ENCODE measurements at places on chromosomes 6 and 20.

GRCh38 chr20:45997187-45997586, 11.5 kb upstream of the MMP9 start:
- no peak for DNase-seq

GRCh38 chr6:40923326-40923725, 115.7 kb downstream of the UNC5CL start:
- DNase-seq = no peak

GRCh38 chr6:137722749-137723272, 144.2 kb upstream of the TNFAIP3 start:
- DNase-seq = no peak

GRCh38 chr6:144434308-144434990, 149.3 kb downstream of the UTRN start:
- no peak for DNase-seq

- no peak for DNase-seq
Observed at GRCh38 chr6:5499644-5500306, 238.5 kb downstream of the FARS2 start.

- DNase-seq = no peak
Observed at GRCh38 chr6:133432021-133432989, 191.1 kb downstream of the EYA4 start.

- DNase-seq = no peak
Observed at GRCh38 chr6:110671447-110671846, 143.8 kb downstream of the CDK19 start.

GRCh38 chr6:89330910-89331309, 15.8 kb upstream of the GABRR2 start:
- no peak for DNase-seq

- no peak for DNase-seq
Observed at GRCh38 chr6:127635091-127635490, 58.1 kb downstream of the C6orf58 start.

GRCh38 chr20:44068316-44069201, 118.4 kb downstream of the JPH2 start:
- DNase-seq = no peak

DNA sequence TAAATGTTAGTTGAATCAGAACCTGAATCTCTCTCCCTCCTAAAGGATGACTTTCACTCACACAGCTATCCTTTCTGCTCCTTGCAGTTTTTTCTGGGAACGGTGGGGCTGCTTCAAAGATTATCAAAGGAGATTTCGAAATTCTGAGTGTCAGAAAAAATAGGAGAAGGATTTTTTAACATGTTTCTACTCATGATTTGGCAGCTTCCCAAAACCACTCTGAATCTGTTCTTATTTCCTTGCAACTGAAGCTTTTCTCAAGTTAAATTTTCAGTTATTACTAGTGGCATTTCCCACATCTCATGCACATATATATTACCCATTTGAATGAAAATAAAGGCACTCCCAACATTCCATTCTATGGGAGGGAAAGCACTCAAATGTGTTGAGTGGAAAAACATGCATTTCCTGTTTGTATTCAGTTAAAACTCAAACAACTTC, 123.6 kb downstream of the LCA5 start:
- no peak for DNase-seq

DNA sequence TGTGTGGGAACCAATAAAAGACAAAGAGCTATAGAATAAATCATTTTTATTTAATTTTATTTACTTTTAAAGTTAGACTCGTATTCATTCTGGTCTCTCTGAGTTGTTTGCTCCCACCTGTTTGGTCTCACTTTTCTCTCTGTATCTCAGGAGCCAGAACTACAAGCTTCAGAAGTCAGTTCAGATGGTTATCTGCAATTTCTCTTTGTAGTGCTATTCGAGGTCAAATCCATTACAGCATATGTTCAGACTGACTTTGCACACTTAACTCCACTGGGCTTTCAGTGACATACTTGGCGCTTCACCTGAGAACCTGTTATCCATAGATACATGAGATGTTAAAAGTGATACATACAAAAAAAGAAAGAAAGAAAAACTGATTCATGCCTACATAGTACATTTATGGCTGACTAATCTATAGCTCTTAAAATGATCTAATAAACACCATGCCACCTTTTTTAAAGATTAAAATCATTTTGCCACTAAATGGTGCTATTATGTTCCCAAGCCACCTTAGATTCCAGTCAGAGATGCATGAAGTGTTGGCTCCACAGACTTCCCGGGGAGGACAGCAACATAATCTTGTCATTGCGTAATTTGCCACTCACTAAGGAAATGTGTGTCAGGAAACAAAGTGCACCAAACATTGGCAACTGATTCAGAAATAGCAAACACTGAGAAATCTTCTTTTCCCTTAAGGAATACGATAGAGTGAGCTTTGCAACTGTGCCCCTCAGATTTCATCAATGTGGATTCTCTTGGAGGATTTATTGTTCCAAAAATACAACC, 396.7 kb downstream of the HACE1 start:
- DNase-seq = no peak

DNA sequence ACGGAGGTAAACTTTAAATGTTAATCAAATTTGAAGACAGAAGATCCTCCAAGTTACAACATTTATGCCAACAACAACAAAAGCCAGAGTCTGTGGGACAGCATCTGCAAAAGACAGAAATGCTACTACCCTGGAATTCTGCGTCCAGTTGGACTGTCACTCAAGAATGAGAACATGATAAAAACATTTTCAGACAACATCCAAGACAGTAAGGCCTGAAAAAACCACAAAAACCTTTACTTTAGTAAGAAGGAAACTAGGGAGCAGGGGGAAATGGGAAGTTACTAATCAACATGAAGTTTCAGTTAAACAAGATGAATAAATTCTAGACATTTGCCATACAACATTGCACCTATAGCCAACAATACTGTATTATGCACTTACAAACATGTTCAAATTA, 77.6 kb downstream of the MLIP start:
- DNase-seq = no peak

DNA sequence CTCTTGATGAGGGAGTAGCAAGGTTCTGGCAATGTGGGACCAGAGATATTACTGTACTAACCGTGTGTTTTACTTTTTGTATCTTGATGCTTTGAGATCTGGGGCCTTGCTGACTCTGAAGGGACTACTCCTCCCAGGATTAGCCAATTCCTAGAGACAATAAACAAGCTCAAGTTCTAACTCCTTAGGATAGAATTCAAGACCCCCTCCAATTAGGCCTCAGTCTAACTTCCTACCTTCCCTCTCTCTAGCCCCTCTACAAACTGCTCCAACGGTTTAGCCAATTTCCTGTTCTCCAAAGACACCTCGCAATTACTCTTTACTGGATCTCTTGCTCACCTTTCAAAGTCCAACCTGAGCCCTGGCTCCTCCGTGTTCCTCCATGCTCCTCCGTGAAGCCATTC, 158.7 kb upstream of the JARID2 start:
- DNase-seq = no peak

DNA sequence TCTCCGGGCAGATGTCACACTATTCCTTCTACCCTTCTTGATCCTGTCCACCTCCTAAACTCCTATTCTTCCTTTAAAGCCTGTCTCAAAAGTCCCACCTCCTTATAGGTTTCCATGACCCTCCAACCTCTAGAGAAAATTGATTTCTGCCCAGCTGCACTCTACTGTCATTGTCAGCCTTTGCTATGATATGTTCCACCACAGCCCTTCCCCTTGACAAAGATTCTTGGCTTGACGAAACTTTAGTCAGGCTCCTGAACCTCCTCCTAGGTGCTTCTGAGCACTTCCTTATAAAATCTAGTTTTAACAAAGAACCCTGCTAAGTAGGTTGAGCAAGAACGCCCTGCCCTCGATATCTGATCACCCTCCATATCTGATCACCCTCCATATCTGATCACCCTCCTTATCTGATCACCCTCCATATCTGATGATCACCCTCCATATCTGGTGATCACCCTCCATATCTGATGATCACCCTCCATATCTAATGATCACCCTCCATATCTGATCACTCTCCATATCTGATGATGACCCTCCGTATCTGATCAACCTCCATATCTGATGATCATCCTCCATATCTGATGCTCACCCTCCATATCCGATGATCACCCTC, 103.2 kb downstream of the RIN2 start:
- no peak for DNase-seq

DNA sequence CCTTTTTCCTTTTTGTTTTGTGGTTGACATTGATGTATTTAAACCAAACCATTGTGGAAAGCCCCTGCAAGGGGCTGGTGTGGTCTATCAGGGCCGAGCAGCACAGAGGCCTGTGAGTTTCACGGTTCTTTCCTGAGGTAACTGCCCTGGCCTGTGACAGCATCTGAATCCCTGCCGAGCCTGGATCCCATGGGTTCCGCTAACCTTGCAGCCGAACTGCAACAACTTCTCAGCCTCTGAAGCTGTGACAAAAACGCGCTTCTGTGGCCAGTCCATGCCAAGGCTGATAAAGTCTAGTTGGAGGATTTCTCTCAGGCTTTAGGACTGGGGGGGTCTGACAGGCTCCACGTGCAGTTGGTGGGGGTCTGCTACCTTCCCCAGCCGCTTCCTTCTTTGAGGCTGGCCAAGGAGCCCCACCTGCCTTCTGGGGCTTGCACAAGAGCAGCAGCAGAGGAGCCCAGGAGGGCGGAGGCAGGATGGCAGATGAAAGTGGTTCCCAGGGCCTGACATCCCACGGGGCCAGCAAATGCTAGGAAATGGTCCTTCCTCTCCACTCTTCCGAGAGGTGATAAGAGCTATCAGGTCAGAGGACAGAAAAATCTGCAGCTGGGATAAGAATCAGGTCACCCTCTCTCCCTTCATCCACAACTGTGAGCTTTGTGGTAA, 150.9 kb downstream of the PREX1 start:
- DNase-seq = no peak

GRCh38 chr6:165573671-165574070, 89.4 kb downstream of the PDE10A start:
- DNase-seq = no peak

- no peak for DNase-seq
Observed at GRCh38 chr20:32623667-32624157, 38.6 kb upstream of the NOL4L start.

DNA sequence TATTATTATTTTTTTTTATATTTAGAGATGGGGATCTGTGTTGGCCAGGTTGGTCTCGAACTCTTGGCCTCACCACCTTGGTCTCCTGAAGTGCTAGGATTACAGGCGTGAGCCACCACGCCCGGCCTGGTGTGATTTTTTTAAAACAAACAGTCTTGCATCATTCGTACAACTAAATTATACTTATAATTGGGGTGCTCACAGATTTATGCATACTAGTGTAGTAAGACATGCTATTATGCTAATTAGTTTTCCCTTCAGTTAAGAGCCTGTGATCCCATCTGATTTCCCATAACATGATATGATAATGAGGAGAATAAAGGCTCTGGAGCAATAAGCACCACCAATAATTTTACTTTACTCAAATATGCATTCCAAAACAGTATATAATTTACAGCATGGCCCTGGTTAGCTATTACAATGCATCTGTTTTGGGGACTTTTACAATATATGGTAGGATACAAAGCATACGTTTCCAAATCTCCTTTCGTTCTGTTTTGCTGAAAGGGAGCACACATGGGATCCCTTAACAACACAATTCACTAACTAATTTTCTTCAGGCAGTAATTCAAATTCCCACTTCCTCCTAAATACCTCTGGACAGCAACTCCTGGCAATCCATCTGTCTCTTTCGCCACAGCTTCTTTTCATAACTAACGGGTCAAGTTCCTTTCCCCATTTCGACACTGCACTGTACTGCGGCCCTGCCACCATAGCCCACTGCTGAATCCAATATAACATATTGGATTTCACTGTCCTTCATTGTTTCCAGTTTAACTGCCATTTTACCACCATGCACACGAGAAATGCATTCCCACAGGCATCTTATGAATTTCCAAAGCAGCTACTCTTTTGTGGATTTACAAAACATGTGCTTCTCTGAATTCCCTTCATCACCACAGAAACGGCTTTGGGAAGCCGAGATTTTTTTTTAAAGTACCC, 1.7 kb downstream of the NUDT3 start:
- no peak for DNase-seq

DNA sequence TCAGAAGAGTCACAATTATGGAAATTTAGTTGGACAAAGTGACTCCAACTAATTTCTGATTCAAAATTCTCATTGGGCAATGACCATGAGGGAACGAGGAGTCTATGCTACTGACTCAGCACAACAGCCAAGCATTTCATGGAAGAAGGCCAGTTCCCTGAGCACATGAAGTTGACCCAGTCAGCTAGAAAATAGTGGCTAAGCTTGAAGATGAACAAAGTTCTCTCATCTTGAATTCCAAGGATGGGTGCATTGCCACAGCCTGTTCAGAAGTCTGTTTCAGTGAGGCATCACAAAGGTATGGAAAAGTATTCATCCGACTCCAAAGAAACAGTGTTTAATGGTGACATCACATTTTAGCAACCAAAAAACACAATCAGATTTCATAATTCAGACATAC, 676.9 kb downstream of the HACE1 start:
- peak; percentile 9 for DNase-seq

DNA sequence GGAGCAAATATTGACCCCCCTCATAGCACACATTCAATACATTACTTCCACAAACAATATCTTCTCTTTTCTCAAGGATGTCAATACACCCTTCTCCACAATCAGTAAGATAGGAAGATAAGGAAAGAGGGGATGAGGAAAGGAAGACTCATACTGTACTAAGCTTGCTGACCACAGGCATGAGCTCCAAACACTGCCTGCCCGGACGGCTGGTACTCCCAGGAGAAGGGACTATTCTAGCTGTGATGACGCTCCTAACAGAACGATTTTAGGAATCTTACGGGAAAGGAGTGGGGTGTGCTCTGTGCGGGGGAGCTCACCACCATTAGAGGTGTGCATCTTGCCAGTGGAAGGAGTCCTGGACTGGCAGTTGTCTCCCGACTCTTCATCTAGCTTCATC, 3.9 kb upstream of the CCN6 start:
- no peak for DNase-seq

- DNase-seq = no peak
Observed at GRCh38 chr6:20085817-20086216, 126.5 kb downstream of the MBOAT1 start.

DNA sequence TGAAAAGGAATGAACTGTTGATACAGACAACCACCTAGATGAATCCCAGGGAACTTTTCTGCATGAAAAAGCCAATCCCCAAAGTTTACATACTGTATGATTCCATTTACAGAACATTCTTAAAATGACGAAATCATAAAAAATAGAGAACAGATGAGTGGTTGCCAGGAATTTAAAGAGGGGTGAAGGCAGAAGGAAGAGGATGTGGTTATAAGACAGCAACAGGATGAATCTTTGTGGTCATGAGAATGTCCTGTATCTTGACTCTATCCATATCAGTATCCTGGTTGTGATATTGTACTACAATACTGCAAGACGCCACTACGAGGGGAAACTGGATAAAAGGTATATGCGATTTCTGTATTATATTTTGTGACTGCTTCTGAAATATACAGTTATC, 70.1 kb upstream of the EMILIN3 start:
- DNase-seq = no peak

DNA sequence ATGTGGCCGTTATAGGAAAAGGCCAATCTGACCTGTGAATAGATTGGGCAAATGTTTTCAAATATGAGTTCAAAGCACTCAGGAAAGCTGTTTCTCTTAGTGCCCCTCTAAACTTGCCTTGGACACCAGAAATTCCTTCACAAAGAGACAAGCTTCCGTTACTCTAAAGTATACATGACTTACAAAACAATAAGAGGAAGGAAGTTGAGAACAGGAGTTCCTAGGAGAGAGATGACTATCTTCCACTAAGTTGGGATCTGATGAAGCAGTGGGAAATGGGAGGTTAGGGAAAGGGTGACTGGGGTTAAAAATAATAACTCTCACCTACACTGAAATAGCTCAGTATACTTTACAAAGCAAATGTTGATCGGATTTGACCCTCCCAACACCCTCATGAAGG, 50.0 kb downstream of the ISM1 start:
- DNase-seq = no peak

All from NCI-H446 (cell line).